ENCODE measurements at places on chromosomes 7 and 10.

DNA sequence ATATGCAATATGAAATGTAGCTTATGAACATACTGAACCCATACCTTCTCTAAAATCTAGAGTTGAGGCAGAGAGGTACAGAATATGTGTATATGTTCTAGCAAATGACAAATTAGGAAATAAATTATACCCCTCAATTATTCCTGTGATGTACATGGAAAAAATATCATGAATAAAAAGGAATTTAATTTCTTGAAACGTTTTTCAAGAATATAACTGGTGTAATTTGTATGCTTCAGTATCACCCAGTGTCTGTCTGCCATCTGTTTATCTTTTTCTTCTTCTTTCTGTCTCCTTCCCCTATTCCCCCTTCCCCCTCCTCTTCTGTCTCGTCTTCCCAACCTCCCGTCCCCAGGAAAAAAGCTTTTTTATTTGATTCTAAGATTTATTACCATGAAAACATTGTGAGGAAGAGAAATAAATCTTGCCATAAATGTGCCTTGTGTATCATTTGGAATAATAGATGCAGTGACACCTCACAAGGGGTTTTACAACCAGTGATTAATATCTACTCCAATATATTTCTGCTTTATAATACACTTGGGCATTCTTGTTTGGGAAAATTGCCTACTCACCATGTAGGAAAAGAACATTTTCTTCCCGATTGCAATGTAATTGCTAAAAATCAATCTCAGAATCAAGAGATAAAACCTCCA lies 12.2 kb downstream of the LANCL2 start:
- DNase-seq = no peak

GRCh38 chr10:44771233-44771995 lies 139.7 kb upstream of the TMEM72 start:
- no peak for DNase-seq

DNA sequence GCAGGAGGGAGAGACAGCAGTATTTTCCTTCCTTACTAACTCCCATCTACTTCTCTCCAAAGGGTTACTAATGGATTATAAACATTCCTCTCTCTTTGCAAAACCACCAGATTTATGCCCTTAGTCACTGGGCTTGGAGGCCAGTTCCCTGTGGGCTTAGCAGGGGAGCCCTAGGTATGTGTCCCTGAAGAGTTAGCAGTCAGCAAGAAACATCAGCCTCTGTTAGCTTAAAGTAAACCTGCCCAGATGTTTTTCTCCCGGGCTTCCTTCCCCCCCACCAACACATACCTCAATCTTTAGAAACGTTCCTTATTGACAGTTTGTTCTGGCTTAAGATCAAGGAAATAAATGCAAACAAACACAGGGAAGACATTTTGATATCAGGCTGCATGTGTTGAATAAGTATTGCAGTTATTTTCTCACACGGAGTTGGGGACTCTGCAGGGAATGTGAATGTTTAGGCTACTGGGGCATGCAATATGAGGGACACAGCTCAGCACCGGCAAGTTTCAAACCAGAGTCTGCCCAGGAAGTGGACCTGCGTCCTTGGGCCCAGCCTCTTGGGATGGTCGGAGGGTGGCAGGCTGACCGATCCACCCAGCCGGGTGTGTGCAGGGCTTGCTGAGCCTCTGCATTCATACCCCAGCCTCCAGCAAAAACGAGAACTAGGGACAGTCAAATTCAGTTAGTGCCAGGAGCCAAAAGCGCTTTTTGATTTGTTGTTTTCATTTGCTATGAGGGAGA lies 252.0 kb upstream of the GRB10 start:
- no peak for DNase-seq

- no peak for DNase-seq
Measured at GRCh38 chr10:132027423-132027983, 38.2 kb upstream of the JAKMIP3 start.

GRCh38 chr7:37332243-37333016 lies 116.2 kb downstream of the ELMO1 start:
- DNase-seq = no peak

DNA sequence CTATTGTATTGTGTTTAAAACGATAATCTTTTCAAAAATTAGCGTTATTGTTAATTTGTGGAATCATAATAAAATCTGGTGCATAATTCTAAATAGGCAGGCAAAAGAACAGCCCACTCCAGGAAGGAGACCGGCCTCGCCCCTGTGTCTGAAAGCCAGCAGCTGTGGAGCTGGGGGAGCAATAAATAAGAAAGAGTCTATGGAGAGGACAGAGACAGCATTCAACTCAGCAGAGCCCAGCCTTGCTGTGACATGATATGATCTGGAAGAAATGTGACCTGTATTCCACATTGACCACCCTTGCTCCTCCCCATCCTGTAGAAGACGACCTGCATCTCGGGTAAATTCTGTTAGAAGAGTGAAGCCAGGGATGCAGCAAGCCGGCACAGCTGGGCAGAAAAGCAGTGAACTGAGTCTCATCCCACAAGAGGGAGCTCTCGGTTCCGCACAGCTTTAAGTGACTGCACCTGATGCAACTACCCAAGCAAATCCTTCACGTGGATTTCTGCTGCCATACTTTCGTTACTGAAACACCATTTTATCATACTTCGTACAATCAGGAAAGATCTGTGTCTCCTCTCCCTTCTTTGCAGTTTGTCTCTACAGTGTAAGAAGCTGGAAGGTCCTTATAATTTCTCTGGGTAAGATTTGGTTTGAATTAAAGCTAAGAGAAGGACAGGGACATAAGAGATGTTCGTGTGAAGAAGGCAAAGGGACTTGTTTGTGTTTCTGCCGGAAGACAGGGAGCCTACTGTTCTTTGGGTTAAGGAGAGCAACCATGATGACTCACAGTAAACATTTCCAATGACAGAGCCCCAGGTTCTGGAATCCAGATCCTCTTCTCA lies 427.1 kb downstream of the GPAM start:
- no peak for DNase-seq

DNA sequence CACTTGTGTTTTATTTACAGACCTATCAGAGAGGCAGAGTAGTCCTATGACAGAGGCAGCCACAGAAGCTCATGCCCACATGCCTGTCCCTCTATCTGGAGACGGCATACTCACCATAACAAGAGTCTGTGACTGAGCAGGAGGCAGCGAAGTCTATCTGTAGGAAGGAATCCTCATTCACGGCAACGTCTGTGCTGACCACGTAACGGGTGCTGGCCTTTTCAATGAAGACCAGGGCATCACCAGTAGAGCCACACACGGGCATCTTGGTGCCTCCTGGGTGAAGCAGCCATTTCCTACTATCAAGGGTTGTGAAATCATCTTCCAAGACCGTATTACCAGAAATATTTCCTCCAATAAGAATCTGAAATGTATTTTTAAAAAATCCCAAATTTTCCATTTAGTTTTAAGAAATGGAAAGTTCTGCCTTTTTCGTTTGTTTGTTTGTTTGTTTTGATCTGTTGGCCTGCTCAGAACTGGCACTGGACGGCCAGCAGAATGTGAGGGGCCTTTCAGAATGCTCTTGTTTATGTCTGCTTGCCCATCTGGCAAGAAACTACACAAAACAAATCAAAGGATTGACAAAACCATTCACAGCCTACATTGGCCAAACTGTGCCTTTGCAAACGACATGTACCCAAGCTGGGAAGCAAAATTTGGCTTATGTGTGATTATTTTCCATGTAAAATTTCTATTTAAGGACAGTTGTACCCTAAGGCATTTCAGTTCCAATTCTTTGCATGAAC lies 93.1 kb upstream of the SLC26A5 start:
- no peak for DNase-seq

GRCh38 chr10:59857921-59858320 lies 48.4 kb downstream of the CCDC6 start:
- no peak for DNase-seq

DNA sequence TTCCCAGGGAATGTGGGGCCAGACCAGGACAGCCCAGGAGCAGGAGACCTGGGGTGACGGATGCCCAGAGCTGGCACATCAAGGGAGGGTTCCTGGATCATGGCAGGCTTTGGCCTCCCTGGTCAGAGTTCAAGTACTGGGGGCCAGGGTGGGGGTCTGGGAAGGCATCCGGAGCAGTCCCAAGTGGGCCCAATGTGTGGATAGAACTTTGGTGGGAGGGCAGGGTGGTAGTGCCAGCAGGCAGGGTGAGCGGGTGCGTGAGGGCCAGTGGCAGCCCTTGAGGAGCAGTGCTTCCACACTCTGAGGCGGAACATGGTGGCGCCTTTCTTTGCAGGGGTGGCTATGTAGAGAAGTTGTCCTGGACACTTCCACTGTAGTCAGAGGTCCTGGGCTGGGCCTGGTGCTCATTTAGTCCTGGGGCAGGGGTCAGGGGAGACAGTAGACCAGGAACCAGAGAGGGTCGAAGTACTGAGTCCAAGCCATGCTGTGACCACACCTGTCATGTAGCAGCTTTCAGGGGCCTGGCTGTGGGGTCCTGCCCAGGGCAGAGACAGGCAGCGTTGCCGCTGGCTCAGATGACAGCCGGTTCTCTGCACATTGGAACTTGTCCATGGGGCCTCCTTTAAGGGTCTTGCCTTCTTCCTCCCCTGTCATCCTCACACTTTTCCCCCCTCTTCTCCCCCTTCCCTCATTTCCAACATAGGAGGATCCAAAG lies 22.2 kb upstream of the CSGALNACT2 start:
- DNase-seq = no peak

DNA sequence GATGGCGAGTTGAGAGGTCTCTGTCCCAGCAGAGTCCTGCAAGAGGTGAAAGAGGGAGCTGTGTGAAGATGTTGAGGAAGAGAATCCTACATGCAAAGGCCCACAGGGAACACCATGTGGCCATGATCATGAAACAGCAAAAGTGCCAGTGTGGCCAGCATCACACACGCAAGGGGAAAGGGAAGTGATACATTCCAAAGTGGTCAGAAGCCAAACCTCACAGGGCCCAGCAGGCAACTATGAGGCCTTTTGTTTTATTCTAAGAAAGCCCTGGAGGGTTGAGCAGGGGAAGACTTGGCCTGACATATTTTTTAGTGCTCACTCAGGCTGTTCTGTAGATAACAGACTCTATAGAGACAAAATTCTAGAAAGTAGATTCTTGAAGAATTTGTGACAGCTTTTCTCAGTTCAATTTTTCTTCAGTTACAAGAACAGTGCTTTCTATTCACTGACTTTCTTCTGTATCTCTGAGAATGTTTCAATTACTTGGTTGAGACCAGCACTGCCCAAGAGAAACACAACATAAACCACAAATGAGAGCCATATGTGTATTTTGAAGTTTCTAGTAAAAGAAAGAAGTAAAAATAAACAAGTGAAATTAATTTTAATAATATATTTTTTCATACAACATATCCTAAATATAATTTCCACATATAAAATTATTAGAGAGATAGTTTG lies 82.3 kb downstream of the HTR7 start:
- DNase-seq = no peak

GRCh38 chr10:59499460-59499859 lies 137.1 kb upstream of the FAM13C start:
- no peak for DNase-seq

- no peak for DNase-seq
Measured at GRCh38 chr10:21336476-21337170, 188.9 kb downstream of the SKIDA1 start.

DNA sequence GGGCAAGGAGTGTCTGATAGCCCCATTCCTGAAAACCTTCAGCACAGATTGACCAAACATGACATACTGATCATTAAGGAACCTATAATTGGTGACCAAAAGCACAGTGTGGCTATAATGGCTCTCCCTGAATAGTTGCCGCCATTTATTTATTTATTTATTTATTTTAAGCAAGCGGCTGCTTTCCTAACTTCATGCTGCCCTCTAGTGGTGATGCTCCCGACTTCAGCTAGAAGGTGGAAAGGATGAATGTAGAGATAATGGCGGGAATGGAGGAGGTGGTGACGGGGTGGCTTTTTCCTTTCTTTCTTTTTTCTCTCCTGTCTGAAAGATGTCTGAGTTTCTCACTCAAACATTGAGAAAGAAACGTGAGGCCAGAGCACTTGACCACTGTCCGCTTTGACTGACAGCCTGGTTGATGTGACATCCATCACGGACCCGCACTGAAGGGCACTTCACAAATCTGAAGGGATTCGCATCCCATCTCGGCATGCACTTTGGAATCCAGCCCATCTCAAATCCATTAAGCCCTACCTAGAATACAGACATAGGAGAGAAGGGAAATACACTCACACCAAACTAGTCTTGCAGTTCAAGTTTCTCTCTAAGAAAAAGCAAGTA lies 1090.1 kb downstream of the KCNMA1 start:
- peak; percentile 28 for DNase-seq

DNA sequence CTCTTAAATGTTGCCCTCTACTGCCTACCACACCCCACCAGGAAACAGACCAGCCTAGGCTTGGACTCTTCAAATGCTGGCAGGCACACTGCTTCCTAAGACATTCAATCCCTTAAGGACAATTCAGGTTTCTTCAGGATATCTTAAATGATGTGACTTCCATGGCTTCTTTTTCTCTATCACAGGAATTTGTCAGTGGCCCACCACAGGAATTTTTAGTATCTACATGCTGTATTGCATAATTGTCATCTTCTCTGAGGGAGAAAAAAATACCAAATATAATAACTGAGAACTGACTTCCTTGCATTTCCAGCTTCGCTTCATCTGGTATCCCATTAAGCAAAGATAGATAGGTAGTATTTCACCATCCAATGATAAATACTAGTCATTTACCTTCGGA lies 129.3 kb downstream of the WNT2 start:
- no peak for DNase-seq

GRCh38 chr10:102504179-102504975 lies 605 bp downstream of the SUFU start:
- DNase-seq = peak; percentile 41

GRCh38 chr7:50197549-50197948 lies 104.5 kb upstream of the ZPBP start:
- no peak for DNase-seq

DNA sequence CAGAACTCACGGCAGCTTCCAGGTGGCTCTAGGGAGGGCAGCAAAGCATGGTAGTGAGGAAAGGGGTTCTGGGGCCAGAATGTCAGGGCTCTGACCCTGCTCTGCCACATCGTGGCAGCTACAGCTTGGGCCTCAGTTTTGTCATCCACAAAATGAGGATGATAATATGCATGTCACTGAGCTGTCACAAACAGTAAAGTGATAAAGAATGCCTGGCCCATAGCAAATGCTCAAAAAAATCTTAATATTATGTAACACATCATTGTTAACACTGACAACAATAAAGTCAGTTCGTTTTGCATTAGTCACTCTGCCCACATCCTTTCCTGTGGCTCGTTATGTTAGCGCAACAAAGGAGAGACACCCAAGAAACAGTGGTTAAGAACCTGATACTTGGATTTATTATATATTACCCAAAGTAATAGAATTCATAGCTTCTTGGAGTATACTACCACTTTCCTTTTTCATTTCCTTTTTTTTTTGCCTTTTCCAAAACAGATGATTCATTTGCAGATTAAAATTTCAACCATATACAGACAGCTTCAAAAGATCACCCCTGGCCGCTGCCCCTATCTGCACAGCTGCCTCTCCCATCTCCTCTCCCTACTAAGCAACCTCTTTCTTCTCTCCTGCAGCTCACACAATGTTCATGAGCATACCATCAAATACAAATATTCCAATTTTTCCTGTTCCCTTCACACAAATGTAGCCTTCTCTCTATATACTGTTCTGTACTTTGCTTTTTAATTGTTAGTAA lies 45.5 kb upstream of the DDC start:
- peak; percentile 73 for DNase-seq

Measured in CD4-positive, alpha-beta T cell treated with Interleukin-17A for 1 hour (primary cell).